ENCODE measurements at places on chromosomes 16 and 17.

GRCh38 chr16:50866806-50867205 lies 124.9 kb downstream of the CYLD start:
- DNase-seq, result no peak

- DNase-seq, result peak; percentile 90
Observed at GRCh38 chr16:87463722-87464690, 28.8 kb downstream of the ZCCHC14 start.

GRCh38 chr16:72658888-72659717 lies 388.8 kb downstream of the ZFHX3 start:
- no peak for DNase-seq

GRCh38 chr16:27335349-27336053 lies 21.7 kb downstream of the IL4R start:
- no peak for DNase-seq

GRCh38 chr17:49191409-49191916 lies 18.9 kb downstream of the GNGT2 start:
- DNase-seq, result no peak

GRCh38 chr16:54447576-54448440 lies 161.2 kb upstream of the IRX3 start:
- peak; percentile 77 for DNase-seq

DNA sequence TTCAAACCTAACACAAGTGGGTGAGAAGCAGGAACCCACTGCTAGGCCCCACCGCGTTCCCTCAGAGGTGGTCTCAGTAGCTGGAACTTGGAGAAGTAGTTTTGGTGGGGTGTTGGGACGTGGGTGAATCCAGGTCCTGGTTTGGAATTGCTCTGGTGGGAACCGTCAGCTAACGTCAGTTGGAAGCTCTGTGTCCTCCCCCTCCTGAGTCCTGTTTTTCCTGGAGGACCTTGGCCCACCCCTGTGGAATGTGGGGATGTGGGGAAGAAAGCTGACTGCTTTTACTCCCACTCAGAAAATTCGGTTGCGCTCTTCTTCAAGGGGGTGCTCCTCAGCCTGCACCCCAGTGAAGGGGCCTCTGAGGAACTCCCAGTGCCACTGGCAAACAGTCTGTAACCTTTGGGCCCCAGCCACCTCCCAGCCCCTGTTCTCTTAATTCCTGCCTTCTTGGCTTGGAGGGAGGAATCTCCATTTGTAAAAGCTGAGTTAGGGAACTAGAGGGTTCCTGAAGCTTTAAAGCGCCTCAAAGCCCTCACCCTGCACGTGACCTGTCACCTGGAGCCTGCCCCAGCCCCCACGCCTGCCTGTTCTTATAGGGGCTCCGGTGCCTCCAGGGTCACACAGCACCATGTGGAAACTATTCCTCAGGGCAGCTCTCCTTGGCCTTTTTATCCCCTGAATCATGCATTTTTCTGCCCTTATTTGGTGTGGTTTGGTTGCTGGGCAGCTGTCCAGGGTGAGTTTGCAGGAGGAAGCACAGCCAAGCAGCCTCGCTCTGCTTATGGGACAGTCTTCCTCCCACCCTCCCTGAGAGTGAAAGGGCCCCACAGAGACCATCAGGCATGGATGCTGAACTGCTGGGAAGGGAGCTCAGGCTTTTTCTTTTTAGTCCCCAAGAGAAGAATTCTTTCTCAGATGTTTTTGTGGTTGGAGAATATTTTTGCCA lies 16.2 kb upstream of the NAGLU start:
- DNase-seq, result peak; percentile 84

GRCh38 chr17:705863-706262 lies 8.8 kb downstream of the VPS53 start:
- no peak for DNase-seq

DNA sequence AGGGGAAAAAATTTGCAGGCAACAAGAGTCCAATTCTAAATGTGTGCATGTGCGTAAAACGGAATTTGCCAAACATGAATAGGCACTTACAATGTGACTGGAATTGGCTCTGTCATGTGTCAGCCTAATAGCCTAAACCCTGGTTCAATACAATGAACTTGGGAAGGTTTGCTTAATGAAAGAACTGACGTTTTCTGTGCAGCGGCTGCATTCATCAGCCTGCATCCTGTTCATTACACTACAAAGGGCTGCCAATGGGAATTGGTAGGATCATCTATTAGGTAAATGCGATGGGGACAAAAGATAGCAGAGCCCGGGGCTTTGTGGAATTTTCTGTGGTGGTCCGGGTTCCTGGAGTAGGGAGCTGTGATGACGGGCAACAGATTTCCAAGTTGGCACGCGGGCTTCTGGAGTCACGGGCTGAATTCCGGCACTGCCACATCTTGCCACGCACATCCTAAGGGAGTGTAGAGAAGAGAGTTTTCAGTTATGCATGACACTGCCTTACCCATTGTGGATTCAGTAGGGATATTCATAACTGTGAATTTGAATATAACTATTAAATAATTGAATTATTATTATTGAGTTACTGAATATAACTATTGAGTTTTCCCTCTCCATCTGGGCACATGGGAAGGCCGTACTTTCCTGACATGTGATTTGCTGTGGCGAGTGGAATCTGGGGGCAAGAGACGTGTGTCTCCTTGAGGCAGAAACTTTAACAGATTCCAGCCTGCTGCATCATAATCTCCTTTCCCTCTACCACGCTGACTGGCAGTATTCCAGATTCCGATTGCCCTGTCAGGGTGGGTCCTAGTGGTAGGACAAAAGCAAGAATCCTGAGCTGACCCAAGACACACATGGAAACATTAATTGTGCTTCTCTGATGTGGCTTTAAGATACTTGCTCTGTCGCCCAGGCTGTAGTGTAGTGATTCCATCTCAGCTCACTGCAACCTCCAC lies 565.6 kb downstream of the WWOX start:
- DNase-seq, result no peak

- no peak for DNase-seq
Observed at GRCh38 chr17:17710728-17711541, 29.7 kb downstream of the RAI1 start.

DNA sequence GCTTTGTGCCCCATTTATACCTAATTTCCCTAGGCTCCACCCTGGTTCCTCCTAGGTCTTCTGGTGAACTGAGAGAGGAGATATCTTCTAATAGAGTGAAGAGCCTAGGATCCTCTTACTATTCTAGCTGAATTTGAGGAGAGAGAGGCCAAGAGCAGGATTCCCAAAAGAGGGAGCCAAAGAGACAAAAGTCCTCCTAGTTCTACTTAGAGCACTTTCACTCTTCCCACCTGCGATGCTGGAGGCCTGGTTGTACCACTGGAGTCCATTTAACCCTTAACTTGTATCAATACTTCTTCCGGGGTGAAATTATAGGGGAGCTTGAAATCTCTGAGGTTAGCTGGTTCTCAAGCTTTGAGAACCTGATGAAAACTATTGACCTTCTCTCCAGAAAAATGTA lies 3.4 kb upstream of the SSH2 start:
- DNase-seq, result peak; percentile 67

DNA sequence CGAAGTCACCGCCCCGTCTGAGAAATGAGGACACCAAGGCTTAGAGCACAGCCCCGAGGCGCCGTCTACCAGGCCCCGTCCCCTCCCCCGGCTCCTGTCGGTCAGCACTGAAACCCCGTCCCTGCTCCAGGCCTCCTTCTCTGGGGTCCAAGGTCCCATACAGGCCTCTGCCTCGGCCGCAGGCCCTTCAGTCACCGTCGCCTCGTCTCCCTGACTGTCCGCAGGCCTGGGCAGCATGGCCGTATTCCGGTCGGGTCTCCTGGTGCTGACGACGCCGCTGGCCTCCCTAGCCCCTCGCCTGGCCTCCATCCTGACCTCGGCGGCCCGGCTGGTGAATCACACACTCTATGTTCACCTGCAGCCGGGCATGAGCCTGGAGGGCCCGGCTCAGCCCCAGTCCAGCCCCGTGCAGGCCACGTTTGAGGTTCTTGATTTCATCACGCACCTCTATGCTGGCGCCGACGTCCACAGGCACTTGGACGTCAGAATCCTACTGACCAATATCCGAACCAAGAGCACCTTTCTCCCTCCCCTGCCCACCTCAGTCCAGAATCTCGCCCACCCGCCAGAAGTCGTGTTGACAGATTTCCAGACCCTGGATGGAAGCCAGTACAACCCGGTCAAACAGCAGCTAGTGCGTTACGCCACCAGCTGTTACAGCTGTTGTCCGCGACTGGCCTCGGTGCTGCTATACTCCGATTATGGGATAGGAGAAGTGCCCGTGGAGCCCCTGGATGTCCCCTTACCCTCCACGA lies 617 bp downstream of the COASY start:
- DNase-seq, result peak; percentile 28

GRCh38 chr17:82962163-82962720 lies 117.2 kb upstream of the METRNL start:
- peak; percentile 55 for DNase-seq

- no peak for DNase-seq
Observed at GRCh38 chr17:81518785-81519283, 6.2 kb upstream of the ACTG1 start.

All from OCI-M1 (cell line).